ENCODE measurements at places on chromosomes 4 and X.

- no peak for DNase-seq
Observed at GRCh38 chr4:173125216-173125812, 43.3 kb upstream of the GALNT7 start.

GRCh38 chr4:7557456-7557855 is 122.7 kb upstream of the PSAPL1 start:
- DNase-seq = no peak

DNA sequence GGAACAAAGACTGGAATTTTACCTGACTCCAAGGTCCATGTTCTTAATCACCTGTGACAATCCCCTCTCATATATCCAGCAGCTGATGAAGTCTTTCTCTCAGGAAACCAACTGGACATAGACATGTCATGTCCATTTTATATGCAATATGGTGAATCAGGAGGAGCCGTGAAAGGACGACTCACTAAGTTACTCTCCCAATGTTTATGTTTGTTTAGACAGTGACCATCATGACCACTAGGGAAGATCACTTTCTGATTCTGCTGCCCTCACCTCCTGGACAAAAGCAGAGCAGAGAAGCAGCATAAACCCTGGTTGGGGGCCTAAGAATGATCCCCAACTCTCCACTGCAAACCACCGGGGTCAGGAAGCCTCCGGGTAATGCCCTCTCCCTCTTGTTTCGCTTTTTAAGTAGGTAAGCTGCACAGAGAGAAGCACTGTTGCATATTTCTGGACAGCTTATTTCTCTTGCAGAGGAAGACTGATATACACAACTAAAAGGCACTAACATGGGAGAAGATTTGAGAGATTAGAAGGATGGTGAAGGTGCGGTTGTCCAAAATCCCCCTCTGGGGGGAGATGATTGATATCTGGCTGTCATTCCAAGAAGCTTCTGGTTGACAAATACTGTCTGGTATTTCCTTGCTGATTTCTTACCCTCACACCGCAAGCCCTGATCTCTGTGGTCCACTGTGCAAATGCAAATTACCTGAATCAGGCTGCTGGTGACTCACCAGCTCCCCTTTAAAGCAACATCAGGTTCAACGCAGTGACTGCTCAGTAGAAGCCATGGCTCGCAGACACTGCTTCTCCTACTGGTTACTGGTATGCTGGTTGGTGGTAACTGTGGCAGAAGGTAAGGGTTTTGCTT is at the start of gene ODAPH:
Gene ODAPH (plus strand): TSS at position 773 of the 871 bp plus-strand sequence. CDS start 17 bp downstream, at position 790.
- DNase-seq = no peak

DNA sequence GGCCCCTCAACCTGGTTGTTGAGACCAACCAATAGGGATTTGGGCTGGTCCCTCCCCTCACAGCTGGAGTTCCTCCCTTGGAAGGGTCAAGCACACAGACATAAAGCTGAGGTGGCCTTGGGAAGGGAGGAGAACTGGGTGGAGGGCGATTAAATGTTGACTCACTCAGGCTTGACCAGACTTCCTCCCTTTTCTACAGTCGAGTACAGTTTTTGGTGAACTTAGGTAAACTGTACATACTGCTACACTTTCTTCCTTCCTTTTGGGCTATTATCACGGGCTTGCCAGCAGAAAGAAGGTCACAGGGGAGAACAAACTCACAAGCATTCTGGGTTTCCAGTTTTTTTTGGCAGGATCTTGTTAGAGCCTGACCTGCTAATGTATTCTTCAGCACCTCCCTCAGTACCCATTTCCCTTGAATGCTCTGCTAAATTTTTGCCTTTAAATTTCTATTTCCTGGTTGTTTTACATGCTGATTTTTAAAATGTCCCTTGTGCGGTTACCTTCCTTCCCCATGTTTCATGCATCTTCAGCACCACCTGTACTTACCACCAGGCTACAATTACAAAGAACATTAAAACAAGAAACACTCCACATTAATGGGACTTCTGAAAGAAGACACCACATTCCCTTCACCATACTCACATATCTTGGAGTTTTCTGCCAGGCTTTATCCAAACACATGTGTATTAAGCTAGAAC is 135.2 kb upstream of the RASGEF1B start:
- no peak for DNase-seq

DNA sequence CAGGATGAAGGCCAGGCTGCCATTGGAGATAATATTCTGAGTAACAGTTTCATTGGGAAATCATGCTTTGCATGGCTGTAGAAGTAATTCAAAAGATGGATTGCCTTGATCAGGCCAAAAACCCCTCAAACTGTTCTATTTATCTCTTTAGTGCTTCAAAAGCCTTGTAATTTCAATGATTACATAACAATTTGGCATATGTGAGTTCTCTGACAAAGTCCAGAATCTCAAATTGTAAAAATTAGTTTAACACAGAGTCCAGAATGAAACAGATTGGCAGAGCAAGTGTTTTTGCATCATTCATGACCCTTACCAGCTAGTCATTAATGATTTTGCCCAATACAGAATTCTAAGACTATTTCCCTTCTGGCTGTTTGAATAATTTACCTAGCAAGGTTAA is 347.3 kb downstream of the SPRY1 start:
- no peak for DNase-seq

- DNase-seq = peak; percentile 54
Observed at GRCh38 chr4:2798399-2799223, 5.7 kb downstream of the SH3BP2 start.

DNA sequence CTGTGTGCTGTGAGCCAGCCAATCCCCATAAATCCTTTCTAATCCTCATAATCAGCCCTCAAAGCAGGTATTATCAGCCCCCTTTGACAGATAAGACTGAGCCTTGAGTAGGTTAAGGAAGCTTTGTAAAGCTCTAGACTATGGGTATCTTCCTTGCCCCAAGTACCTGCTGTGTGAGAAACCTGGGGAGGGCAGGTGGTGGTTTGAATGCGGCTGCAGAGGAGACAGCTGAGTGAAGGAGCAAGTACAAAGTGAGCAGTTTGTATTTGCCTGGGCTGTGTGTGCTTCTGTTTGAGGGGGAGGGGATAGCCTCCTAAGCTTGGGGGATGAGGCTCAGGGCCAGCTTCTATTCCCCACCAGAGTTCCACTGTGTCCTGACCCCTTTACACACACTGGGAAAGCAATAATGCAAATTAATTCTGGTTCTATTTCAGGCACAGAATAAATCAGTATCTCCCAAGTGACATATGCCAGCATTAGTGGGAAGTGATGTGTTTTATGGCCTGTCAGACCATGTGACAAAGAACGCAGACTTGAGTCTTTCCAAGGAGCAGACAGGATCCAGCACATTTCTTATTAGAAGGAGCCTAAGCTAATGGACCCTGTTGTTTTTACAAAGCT is 63.5 kb downstream of the EVC start:
- DNase-seq = no peak

DNA sequence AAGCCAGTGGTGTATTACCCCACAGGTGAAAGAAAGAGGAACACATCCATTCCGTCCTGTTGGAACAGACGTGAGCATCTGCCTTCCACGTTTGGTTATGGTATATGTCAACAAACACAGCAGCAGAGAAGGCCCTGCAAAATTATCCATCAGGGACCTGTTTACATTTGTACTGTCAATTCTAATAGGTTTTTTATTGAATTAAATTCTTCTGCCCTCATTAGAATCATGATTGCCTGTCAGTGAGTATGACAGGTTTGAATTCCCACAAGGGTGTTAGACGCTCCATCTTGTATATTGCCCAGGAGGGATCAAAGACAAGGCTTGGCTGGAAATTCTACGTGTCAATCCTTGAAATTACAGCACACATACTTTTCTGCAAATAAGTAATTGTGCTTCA is 339.9 kb upstream of the NOCT start:
- no peak for DNase-seq

DNA sequence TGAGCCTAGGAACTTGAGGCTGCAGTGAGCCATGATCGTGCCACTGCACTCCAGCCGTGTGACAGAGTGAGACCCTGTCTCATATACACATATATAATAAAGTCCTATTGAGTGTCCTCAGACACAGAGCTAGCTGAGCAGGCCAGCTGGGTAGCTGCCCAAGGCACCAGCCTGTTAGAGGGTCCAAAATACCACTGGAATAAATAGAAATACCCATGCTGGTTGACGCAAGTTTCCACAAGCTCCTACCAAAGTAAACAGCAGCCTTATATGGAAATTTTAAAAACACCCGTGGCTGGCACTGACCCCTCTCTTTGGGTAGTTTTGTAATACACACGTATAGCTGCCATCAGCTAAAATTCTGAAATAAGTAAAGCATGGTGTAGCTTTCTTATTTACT is 348.6 kb downstream of the BCOR start:
- no peak for DNase-seq

DNA sequence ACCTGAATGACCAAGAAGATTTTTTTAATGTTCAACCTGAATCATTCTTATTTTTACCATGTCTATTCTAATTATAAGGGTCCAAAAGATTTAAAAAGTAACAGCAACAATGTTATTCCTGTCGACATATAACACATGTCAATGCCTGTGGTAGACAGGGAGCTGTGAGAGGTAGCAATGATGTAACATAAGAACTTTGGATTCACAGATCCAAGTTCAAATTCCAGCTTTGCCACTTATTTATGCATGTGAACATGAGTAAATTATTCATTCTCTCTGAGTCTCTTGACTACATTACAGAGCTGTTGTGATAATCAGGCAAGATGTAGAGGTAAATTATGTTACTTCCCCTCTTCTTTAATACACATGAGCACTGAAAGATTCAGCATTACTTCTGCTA is 54.5 kb downstream of the KLHL8 start:
- DNase-seq = no peak

DNA sequence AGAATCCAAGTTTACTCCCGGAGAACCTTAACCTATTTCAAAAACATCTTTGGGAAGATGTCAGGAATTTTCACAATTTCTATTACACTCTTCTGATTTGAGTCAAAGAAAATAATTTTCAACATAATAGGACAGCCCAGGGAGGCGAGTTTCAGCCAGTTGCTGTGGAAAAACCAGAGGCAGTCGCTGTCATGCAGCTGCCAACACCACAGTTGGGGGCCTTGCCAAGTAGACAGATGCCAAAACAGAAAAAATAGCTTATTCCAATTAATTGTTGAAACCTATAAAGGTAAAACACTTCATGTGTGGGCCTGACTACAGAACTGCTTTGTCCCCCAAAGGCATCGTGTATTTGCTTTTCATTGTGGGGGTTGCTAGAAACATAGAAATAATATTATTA is 225.8 kb downstream of the DMD start:
- peak; percentile 6 for DNase-seq

DNA sequence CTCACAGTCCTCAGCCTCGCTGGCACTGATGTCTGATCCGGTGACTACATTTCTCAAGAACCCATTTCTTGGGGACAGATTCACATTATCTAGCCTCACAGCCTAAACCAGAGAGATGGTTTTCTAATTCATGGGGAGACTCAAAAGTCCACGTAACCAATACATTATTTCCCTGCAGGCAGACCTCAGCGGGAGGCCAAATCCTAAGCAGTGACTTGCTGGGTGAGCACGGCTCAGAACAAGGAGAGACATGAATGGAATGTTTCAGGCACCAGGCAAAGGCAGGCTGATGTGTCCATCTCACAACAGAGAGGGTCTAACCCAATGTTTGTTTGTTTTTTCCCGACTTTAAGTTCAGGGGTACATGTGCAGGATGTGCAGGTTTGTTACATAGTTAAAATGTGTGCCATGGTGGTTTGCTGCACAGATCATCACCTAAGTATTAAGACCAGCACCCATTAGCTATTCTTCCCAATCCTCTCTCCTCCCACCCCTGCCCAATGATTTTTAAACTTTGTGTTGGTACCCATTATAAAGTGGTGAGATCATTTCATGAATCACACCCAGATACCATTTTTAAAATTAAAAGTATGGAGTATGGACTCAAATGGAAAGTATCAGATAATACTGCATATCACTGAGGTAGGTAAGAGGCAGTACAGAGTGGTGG is 53.3 kb downstream of the SCD5 start:
- DNase-seq = no peak

Measured in BE2C (cell line).